Activated naive CD8-positive, alpha-beta T cell treated with anti-CD3 and anti-CD28 coated beads for 36 hours (primary cell): ENCODE measurements at places on chromosomes 4 and X. TPM values are rescaled to one million over a fixed set of nuclear protein-coding genes. Genes with fewer than 3 reads are reported as not detected.

The AKAP14 gene
- not detected for total RNA-seq

The NPY5R gene
- total RNA-seq, result not detected

GRCh38 chrX:10529344-10529743 is 91.0 kb downstream of the MID1 start:
- DNase-seq, result no peak

GRCh38 chr4:128298852-128299251 is 11.2 kb upstream of the PGRMC2 start:
- DNase-seq, result no peak
